ENCODE measurements at places on chromosomes 3 and 15. TPM values are rescaled to one million over a fixed set of nuclear protein-coding genes. Genes with fewer than 3 reads are reported as not detected.
A peak's percentile ranks its signal among the peaks of the same experiment; 100 is the strongest.

RFTN1 gene
- total RNA-seq = 4.2 TPM

ALG1L2 gene
- total RNA-seq = 0.96 TPM

SRGAP3 gene
- total RNA-seq = 66.4 TPM

FAM227B gene
- total RNA-seq = 14.3 TPM

TERC gene
- 2.6 TPM for total RNA-seq

RABL3 gene
- total RNA-seq = 12.7 TPM

ROBO1 gene
- total RNA-seq = 66.3 TPM

BOC gene
- 18.0 TPM for total RNA-seq

ANKUB1 gene
- 1.3 TPM for total RNA-seq

CCR5 gene
- 0.59 TPM for total RNA-seq

HDC gene
- total RNA-seq = 0.21 TPM

SAMD7 gene
- total RNA-seq = not detected

FAIM gene
- total RNA-seq = 12.6 TPM

GP5 gene
- 0.08 TPM for total RNA-seq

TNFSF10 gene
- 0.67 TPM for total RNA-seq

CORO2B gene
- total RNA-seq = 19.2 TPM

MFGE8 gene
- 48.2 TPM for total RNA-seq

GOLGA8T gene
- total RNA-seq = 0.25 TPM

MESP1 gene
- not detected for total RNA-seq

ZBBX gene
- not detected for total RNA-seq

- peak; percentile 62 for ATAC-seq
Observed at GRCh38 chr15:41231422-41232226, 556 bp downstream of the CHP1 start.

- ATAC-seq = no peak
Observed at GRCh38 chr3:180961087-180961486, 28.4 kb downstream of the DNAJC19 start.

DNA sequence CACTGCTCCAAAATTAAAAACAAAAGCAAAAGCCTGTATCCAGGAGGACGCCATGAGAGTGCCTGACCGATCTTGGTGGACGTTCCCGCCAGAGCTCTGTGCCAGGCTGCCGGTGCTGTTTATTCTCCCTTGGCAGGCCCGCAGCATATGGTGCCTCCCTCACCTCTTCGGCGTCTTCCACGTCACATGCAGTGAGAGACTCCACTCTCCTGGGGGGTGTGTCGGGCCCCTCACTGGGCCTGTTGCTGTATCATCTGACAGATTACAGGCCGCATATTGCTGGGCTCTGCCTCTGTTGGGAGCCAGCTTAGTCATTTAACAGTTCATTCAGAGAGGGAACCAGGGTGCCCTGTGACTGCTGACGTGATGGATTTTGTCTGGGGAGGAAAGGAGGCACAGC is 86.4 kb upstream of the ARRDC4 start:
- no peak for ATAC-seq

DNA sequence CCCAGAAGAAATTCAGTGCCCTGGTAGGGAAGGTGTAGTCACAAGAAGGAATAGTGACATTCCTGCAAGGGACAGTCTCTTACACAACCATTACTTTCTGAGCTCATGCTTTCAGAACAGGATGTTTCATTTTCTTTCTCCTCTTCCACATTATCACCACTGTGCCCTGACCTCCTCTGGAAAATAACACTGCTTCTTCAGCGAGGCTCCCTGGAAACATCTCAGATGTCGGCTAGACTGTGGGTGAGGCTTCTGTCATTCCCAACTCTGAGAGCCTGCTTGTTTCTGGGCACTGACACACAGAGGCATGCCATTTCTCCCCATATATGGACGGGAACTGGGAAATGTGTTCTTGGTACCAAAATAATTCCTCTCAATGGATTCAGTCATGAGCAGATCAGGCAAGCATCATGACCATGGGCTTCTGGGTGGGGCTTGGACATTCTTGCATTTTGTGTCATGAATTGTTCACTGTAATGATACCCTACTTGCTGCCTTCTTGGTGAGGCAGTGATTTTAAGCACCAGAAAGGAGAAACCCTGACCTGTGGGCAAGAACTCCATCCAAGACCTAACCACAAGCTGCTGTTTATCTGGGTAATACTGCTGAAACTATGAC is 14.3 kb upstream of the TNFAIP8L3 start:
- ATAC-seq = peak; percentile 95

DNA sequence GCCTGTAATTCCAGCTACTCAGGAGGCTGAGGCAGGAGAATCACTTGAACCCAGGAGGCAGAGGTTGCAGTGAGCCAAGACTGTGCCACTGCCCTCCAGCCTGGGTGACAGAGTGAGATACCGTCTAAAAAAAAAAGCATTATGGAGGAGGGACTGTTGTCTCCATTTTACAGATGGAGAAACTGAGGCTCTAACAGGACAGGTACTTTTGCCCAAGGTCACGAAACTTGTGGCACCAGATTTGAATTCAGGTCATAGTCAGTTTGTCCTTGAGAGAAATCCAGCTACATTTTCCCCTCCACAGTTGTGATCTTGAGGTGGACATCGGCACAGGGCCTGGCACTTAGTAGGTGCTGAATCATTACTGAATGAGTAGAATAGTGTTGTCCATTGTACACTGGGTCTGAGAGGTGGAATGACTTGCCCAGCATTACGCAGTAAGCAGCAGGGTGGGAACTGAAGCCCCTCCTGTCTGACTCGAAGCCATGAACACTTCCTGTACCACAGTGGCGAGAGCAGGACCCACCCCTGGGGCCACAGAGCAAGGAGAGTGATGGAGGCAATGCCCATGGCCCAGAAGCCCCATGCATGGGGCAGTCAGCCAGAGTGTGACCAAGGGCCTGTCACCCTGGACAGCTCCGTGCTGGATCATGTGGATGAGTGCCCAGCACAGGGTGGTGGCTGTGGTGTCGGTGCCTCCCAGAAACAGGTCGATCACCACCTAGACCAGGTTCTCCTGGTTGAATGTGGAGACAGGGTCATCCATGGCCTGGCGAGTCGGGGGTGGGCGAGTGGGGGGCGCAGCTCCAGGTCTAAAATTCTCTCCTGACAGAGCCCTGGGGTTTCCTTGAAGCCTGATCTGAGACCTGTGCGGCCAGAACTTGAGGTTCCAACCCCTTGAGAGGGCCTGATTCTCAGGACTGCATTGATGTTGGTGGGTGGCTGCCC is 20.4 kb upstream of the PARL start:
- no peak for ATAC-seq

DNA sequence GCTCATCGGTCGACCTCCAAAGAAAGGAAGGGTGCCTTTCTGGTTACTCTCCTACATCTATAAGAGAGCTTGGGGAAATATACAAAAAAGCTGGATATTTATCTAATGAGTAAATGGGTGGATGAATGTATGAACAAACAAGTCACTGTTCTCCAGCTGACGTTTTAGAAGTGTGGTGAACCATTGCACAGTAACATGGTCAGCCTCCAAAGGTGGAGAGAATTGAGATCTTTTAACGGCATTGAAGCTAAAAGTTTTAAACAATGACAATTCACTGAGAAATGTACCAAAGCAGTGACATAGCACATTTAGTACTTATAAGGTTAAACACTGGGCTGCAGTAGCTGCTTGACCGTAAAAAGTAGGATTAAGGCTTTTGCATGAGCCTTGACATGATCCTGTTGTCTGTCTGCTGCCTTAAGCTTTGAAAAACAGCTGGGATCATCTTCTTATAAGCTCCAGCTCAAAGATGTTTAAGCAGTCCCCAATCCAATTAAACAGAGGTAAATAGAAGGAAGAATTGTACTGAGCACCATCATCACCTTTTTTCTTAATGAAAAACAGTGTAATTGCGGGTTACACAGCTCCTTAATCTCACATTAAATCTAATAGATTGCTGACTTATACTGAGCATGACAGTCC is 222.9 kb downstream of the WDR72 start:
- ATAC-seq = no peak

DNA sequence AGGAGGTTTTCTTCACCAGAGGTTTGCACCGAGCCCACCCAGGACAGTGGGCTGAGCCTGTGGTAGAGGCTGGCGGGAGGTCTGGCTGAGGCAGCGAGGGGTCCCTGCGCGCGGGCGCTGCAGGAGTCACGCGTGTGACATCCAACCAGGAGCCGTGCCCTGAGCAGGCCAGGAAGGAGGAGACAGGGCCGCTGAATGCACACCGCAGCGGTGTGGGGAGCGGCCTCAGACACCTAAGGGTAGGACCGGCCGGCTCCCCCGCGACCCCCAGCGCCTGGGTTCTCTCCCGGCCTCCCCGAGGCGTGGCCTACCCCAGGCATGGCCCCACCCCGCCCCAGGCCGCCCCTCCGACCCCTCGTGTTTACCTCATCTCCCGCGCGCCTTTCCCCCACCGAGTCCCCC is 412 bp downstream of the SLC41A3 start:
- peak; percentile 82 for ATAC-seq

DNA sequence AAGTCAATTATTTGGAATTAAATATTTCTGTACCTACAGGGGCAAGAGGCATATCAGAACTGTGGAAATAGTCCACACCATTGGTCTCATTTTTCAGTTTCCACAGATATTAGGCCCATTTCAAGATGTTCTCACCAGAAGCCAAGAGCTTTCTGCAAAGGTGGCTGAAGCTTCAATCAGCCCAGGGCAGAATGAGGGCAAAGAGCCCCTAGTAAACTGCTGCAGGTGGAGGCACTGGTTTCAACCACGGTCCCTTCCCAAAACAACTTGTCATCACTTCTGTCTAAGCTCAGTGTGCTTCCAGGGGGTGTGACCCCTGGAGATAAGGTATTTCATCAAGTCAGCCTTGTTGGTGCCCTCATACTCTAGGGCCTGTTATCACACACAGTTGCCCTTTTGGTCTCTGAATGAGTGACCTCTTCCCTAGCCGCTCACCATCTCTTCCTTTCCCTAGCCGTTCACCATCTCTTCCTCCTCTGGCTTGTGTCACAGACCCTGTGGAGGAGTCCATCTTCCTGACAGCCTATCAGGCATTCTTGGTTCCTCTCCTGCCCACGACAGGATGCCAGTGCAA is 21.2 kb downstream of the IL17RD start:
- ATAC-seq = no peak

DNA sequence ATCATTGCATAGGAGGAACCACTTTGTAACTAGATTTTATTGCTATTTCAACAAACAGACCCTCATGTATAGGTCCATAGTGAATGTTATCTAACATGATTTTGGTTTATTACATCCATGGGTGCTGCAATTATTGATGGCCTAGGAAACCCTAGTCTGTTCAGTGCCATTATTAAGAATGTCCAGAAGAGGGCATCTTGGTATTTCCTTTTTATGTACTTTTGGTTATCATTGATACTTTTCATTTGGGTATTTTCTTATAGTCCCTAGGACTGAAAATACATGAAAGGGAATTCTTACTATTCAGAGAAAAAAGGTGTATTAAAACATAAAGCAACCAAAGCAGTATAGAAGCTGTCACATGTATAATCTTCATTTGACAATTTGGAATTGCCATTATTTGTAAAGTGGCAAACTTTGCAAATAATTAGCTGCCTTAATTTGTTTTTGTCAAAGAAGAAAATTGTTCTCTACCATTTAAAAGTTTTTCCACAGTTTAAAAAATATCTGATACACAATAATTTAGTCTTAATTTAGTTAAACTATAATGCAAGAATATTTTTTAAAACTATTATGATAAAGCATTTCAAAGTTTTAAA is 48.7 kb downstream of the CNOT10 start:
- ATAC-seq = no peak

GRCh38 chr3:176579711-176580185 is 617.5 kb downstream of the TBL1XR1 start:
- ATAC-seq = no peak

- peak; percentile 57 for ATAC-seq
Observed at GRCh38 chr15:60179786-60180391, 175.8 kb downstream of the FOXB1 start.

GRCh38 chr15:57589754-57590153 is 1.9 kb upstream of the MYZAP start:
- ATAC-seq = no peak

GRCh38 chr15:33908406-33908805 is 59.9 kb upstream of the CHRM5 start:
- ATAC-seq = no peak

- ATAC-seq = no peak
Observed at GRCh38 chr3:160842021-160843005, 86.3 kb downstream of the PPM1L start.

GRCh38 chr3:66036586-66037148 is 2.1 kb downstream of the MAGI1 start:
- no peak for ATAC-seq

- ATAC-seq = no peak
Observed at GRCh38 chr3:190556351-190556750, 42.5 kb downstream of the IL1RAP start.

- no peak for ATAC-seq
Observed at GRCh38 chr3:77795013-77795412, 755.1 kb downstream of the ROBO2 start.

- ATAC-seq = no peak
Observed at GRCh38 chr3:38549957-38550840, 54.1 kb downstream of the EXOG start.

DNA sequence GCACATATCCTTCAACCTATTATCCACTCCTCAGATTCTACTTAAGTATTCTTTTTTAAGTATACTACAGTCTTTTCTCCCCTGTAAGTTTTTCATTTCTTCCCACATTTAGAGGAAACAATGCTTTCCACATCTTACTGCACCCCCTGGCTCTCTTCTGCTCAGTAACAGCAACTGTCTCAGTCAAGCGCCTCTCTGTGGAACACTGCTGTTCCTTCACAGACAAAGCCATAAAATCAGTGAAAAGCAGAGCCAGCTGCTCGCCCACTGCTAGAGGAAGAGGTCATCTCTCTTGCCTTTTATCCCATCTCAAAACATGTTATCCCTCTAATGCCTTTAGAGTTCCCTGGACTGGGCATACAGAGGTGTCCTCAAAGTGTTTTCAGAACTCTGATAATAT is 24.8 kb downstream of the SERP1 start:
- peak; percentile 65 for ATAC-seq

Data from motor neuron (in vitro differentiated cells).